ENCODE measurements at places on chromosomes 2 and 18.

GRCh38 chr2:69589973-69590652, 53.4 kb downstream of the AAK1 start:
- DNase-seq = no peak

GRCh38 chr18:8140841-8141501, 468.3 kb upstream of the RAB12 start:
- DNase-seq = no peak

GRCh38 chr2:176189681-176190641, 1.5 kb downstream of the HOXD1 start:
- no peak for DNase-seq

GRCh38 chr18:4283746-4284291, 171.3 kb downstream of the DLGAP1 start:
- DNase-seq = no peak

- no peak for DNase-seq
Measured at GRCh38 chr2:185318271-185318724, 420.3 kb upstream of the FSIP2 start.

DNA sequence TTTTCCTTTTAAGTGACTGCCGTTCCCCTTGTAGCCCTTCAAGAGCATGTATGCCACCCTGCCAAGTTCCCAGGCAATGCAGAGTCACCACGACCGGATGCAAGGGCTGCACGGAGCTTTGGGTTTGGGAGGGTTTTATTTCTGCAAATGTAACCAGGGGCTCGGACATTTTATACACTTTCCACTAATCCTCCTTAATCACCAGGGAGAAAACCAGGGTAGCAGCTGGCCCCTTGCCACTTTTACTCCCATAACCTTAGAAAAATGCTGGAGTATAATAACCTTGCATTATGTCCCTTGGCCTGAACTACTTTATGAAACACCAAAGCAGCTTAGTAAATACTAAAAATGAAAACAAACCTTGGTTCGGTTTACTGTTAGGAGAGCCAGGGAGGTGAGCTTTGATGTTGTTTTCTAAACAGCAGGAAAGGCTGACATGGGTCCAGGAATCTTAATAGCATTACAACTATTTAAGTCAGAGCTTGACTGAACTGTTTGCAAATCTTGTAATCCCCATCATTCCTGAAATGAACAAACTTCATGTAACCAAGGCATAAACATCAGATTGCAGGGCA, 152.8 kb upstream of the RIOK3 start:
- no peak for DNase-seq

DNA sequence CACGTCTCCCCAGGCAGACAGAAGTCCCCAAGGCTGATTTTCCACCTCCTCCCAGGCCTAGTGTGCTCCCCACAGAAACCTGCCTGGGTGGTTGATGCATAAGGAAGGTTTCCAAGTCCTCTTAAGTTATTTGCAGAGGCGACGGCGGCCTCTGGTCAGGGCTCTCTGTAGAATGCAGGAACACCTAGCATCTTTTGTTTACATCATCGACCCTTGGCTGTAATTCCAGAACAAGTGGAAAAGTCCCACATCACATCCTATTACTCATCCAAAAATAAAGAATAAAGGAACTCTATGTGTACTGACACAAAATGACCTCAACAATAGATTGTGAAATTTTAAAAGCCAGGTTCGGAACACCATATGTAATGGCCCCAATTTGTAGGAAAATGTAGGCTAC, 211.1 kb downstream of the ALPK2 start:
- no peak for DNase-seq

DNA sequence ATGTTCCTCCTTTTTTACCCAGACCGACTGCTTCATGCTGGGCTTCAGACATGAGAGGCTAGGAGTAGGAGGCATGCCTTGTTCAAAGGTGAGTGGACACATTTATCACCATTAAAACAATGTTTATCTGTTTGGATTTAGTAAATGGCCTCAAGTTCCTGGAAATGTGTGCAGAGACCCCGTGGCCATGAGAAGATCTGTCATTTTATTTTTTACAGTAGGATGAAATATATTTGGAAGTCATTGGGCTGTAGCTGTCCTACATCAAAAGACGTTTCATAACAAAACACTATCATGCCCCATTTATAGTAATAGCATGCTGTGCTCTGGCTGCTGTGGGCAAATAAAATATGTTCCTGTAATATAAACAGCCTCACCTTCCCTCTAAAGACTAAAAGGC, 403.9 kb upstream of the TNP1 start:
- no peak for DNase-seq

DNA sequence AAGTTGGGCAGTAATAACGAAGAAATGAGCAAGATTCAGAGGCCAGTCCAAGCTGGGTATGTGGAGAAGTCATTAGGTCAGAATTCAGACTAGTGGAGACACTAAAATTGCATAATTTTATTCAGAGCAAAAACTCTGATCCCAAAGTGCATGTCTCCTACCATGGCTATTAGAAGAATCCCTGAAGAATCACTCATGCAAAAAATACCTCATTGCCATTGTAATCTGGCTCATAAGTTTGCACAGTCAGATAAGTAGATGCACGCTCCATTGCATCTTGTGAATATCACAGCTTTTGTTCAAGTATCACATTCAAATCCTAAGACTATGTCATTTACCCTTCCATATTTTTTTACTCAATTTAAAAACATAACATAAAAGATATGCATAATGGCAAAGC, 692.2 kb upstream of the KLHL29 start:
- no peak for DNase-seq

GRCh38 chr2:230665263-230665691, 47.4 kb upstream of the CAB39 start:
- peak; percentile 34 for DNase-seq

DNA sequence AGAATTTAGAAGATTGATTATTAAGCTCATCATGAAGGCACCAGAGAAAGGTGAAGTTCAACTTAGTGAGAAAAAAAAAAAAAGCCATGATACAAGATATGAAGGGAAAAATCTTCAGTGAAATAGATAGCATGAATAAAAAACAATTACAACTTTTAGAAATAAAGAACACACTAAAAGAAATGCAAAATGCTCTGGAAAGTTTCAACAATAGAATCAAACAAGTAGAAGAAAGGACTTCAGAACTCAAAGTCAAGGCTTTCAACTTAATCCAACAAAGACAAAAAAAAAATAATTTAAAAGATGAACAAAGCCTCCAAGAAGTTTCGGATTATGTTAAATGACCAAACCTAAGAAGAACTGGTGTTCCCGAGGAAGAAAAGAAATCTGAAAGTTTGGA, 105.5 kb downstream of the GRB14 start:
- no peak for DNase-seq

DNA sequence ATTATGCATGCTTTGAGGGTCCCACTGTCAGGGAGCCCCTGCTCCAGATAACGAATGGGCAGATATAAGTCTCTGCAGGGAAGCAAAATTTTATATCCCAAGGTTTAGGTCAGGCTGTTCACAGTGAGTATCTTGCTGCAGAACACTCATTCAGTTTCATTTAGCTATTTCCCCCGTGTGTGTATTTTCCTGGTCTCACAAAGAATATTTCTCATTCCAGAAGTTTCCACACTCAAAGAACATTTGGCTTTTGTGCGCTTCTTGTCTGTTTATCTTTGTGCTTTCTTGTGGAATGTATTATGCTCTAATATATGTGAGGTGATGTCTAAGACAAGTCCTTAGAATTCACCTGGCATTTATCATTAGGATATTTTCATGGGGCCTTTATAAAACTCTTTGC, 140.4 kb upstream of the MMADHC start:
- DNase-seq = no peak

- no peak for DNase-seq
Measured at GRCh38 chr2:605674-606608, 71.3 kb downstream of the TMEM18 start.

GRCh38 chr18:58268849-58269248, 224.8 kb downstream of the NEDD4L start:
- no peak for DNase-seq

DNA sequence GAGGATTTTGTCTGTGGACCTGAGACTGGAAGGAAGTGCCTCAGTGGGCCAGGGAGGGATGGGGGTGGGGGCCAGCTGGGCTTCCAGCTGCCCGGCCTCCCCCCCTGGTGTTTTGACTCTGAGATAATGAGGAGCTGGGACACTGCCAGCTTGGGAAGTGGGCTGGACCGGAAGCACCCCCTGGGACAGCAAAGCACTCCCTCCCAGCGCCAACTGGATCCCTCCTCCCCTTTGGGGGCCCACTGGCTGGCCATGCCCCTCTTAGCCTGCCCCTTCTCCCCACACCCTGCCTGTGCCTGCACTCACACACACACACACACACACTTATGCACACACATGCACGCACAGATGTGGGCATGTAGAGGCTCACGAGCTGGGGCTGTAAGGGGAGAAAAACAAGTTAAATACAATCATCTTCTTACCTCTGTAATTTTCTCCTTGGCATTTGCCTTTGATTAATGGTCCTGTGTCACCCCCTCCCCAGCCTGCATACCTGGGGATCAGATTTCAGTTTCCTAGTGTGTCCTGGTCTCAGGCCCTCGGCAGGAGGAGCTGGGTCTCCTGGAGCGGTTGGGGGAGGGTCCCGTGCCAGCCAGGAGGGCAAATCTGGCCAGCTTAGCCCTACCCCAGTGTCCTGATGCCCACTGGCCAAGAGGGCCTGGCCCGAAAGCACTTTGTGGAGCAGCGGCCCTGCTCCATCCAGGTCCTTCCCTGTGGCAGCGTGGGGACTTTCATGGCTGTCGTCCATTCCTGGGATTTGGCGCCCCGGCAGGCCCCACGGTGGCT, 3.6 kb downstream of the ITM2C start:
- no peak for DNase-seq

- no peak for DNase-seq
Measured at GRCh38 chr2:161990036-161990435, 84.0 kb downstream of the DPP4 start.

DNA sequence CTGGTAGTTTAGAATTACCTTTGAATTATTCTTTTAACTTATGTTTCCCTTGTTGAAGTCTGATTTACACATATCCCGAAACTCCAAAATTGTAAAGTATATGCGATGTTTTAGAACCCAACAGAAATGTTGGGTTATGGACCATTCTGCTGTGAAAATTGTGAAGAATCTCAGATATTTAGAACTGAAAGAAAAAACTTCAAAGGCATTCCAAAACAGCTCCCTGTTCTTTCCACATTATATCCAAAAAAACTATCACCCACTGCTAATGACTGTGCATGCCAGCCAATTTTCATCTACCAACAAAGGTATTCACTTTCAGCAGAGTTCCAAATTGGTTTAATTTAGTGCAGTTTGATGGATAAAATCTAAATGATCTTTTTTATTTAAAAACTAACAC, 21.5 kb upstream of the PDE1A start:
- no peak for DNase-seq

- no peak for DNase-seq
Measured at GRCh38 chr2:182018218-182018617, 32.6 kb downstream of the PPP1R1C start.

- DNase-seq = no peak
Measured at GRCh38 chr18:68784071-68784470, 13.8 kb upstream of the CCDC102B start.

DNA sequence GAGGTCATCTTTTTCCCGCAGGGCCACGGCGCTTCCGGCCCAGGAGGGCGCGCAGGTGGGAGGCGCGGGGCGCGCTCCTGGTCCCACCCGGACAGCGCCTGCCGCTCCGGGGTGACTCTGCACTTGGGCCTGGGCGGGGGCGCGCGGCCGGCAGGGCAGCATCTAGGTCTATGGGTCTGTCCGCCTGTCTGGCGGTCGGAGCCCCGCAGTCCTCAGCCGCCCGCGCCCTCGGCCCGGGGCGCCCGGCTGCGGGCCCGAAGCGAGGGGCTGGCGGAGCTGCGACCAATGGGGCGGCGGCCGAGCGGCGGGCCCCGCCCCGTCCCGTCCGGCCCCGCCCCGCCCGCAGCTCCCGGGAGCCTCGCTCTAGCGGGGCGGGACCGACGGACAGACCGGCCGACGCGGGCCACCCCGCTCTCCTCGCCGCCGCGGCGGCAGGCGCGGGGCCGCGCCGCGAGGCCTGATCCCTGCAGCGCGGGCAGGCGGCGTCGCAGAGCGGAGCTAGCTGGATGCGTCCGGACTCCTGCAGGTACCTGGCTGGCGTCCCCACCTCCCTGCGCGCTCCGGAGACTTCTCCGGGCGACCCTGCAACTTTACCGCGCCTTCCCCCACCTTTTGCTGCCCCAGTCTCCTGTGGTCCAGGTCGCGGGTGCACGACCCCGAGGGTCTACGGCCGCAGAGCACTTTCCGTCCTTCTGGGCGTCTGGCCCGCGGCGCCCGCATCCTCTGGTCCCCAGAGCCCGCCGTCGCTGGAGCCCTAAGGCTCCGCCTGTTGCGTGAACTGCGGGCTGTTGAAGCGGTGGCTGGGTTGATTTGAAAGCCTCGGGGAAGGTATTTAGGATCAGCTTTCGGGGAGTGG, at the start of gene KCNS3:
Gene KCNS3 (plus strand): TSS at position 387 of the 856 bp plus-strand sequence. CDS start 52,342 bp downstream, outside the sequence.
- peak; percentile 24 for DNase-seq

GRCh38 chr18:62767321-62767720, 52.0 kb downstream of the PHLPP1 start:
- no peak for DNase-seq

DNA sequence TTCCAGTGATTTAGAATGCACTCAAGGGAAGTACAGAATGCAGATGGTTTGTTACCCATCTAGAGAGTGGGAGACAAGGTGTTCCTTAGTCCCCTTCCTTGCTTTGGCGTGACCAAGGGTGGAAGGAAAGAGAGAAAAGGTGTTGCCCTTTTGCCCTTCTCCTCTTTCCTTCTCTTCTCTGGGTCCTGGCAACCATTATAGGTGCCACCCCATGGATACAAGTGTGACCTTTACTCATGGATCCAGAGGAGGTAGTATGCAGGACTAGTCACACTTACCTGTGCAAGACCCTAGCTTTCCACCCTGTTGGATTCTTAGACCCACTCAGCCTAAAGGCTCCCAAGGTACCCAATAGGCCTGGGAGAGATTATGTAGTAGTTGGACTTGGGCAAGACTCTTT, 11.6 kb upstream of the RBFA start:
- peak; percentile 24 for DNase-seq

- no peak for DNase-seq
Measured at GRCh38 chr2:65511306-65511705, 78.9 kb upstream of the SPRED2 start.

DNA sequence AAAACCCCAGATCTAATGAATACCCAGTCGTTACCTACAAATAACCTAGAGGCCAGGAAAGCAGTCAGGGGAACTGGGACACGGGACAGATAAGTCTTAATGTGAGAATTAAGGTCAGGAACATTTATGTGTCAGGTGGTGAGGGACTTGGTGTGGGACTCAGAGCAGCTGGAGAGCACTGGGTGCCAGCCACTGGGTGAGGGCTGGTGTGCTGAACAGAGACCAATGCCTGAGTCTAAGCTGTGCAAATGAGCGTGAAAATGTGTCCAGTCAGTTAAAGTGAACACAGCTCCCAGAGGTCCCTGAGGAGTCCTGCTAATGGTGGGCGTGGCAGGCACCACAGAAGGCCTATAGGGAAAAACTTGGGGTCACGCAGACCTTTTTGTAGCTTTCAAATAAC, 225.9 kb downstream of the C1D start:
- DNase-seq = no peak

GRCh38 chr2:74921236-74921736, 37.2 kb upstream of the POLE4 start:
- no peak for DNase-seq

GRCh38 chr2:60407398-60407797, 146.1 kb downstream of the BCL11A start:
- DNase-seq = no peak
